ENCODE measurements at places on chromosomes 6 and 20.

DNA sequence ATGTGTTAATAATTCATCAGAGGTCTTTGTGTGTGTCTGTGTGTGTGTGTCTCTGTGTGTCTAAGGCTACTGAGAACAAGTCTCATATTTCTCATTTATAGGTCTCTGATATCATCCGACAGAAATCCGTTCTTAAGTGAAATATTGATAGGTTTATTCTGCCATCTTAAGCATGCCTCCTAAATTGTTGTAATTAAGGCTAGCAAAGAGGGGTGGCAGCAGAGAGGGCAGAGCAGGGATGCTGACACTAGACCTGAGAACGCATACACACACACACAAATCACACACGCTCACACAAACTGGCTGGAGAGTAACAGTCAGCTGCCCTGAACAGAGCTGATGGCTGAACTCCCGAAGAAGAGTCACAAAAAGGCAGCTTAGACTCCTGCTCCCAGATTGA lies 84.9 kb upstream of the LRFN2 start:
- peaks cover 23% of the 10 kb centered on the region for H3K27me3 ChIP-seq
- no peak overlapping the region for H3K27ac ChIP-seq
- no peak for DNase-seq
- peaks cover 2% of the 10 kb centered on the region for H3K36me3 ChIP-seq

DNA sequence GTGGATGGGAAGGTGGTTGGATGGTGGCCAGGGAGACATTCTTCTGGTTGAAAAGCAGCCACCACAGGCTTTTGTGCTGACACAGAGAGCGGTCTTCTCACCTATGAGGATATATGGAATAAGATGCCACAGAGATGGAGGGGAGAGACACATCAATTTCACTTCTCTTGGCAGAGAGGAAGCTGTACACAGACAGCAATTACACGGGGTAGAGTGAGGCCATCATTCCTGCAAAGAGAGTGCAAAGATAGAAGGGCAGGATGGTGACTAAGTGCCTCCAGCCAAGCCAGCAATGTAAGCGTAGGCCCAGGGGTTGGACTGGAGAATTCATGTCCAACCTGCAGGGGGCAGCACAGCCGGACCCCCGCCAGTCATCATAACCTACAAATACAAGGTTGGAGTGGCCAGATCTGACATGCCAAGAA lies 56.4 kb downstream of the NRN1 start:
- H3K27ac ChIP-seq, result no peak overlapping the region
- no peaks in the 10 kb centered on the region for H3K36me3 ChIP-seq
- peaks cover 2% of the 10 kb centered on the region for H3K4me1 ChIP-seq
- H3K27me3 ChIP-seq, result peaks cover 36% of the 10 kb centered on the region
- no peak overlapping the region for H3K4me3 ChIP-seq

DNA sequence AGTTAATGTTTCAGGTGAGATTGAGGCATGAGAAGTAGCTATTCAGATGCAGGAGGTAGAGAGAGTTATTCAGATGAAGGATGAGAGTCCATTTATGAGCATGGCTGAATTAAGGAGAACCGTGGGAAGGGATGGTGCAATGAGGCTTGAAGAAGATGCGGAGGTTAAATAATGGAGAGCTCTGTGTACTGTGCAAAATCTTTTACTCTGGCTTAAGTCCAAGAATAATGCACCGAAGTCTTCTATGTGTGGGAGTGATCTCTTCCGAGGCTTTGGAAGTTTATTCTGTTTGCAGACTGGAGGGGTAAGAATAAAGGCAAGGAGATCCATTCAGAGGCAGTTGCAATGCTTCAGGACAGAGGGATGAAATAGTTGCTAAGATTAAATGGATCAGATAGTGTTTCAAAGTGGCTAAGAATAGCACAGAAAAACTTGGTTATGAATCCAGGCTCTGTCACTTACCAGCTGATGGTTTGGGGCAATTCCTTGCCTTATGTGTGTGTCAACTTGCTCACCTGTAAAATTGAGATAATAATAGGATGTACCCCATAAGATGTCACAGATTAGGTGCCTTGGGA lies 467.1 kb downstream of the HDGFL1 start:
- DNase-seq, result no peak
- no peak overlapping the region for H3K27ac ChIP-seq
- no peaks in the 10 kb centered on the region for H3K27me3 ChIP-seq
- H3K36me3 ChIP-seq, result no peaks in the 10 kb centered on the region
- no peaks in the 10 kb centered on the region for H3K4me1 ChIP-seq
- no peak overlapping the region for H3K4me3 ChIP-seq

DNA sequence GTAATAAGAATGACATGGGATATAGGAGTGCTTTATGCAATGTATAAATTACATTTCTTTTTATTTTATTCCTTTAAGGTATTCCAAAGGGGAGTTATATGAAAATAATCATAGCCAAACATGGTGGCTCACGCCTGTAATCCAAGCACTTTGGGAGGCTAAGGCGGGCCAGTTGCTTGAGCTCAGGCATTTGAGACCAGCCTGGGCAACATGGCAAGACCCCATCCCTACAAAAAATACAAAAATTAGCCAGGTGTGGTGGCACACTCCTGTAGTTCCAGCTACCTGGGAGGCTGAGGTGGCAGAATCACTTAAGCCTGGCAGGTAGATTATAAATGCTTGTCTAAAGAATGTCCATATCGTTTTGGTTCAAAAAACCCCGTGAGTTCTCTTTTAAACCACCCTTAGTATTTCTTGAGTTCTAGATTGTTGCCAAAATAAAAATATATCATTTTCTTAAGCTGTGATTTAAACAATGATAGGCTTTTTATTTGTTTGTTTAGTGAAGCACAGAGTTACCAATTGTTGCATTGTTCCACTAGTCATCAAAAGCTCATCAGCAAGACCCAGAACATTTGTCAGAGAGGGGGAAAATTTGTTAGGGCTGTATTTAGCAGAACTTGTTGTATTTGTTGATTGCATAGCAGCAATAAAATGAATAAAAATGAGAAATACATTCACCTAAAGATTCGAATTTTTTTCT lies 146.2 kb downstream of the KHDC1L start:
- no peaks in the 10 kb centered on the region for H3K4me1 ChIP-seq
- no peaks in the 10 kb centered on the region for H3K36me3 ChIP-seq
- no peak overlapping the region for H3K27ac ChIP-seq
- DNase-seq, result no peak
- H3K27me3 ChIP-seq, result peaks cover 4% of the 10 kb centered on the region

DNA sequence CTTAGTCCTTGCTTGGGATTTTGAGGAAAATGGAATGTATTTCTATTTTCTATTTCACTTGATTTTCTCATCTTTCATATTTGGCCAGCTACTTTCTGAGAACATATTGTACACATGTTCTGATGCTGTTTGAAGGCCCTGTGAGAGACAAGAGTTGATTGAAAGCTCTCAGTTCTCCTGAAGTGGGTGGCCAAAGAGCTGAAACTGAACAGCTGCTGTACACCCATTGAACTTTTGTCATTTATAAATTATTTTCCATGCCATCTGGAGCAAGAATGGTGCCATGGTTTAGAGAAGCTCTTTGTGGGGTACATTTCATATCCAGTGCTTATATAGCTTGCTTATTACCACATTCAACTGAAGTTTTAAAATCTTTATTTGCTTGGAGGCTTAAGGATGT lies 298.3 kb downstream of the PRL start:
- no peak overlapping the region for H3K4me3 ChIP-seq
- H3K4me1 ChIP-seq, result no peaks in the 10 kb centered on the region
- no peaks in the 10 kb centered on the region for H3K36me3 ChIP-seq

- no peak overlapping the region for H3K4me3 ChIP-seq
- H3K4me1 ChIP-seq, result no peaks in the 10 kb centered on the region
- no peak for DNase-seq
- peaks cover 3% of the 10 kb centered on the region for H3K36me3 ChIP-seq
Measured at GRCh38 chr6:7568021-7568420, 22.0 kb upstream of the SNRNP48 start.

DNA sequence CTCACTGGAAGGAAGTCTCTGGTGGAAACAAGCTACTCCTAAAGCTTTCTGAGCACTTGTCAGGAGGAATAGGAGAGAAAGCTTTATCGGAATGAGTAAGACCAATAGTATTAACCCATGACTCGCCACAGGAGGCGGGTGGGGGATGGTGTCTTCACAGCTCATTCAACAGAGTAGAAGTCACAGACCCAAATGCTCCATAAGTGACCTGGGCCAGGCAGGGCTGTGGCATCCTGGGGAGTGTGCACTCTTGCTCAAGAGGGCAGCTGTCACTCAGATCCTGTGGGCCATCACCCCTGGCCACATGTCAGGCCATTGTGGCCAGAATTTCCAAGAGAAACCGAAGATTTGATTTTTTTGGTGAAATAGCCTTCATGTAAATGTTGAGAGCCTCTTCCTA lies 116.0 kb downstream of the SYCP2 start:
- no peak for DNase-seq
- H3K4me3 ChIP-seq, result no peak overlapping the region
- no peaks in the 10 kb centered on the region for H3K4me1 ChIP-seq
- peaks cover 18% of the 10 kb centered on the region for H3K27me3 ChIP-seq

DNA sequence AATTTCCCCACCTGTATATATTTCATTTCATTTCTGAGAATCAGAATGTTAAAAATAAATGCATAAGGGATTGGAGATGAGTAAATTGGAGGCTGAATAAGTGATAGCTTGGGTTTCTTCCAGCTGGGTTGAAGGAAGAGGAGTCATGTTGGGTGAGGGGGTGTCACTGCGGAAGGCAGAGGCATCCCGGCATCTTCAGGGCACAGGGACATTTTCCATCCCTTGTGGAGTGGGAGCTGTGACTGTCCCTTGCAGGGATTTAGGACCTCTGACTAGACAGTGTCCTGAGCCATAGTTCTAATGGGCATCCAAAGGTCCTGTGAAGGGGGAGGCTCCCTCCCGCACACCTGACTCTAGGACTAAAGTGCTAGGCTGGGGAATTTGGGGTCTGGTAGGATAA lies 2.1 kb downstream of the MCHR2 start:
- no peaks in the 10 kb centered on the region for H3K36me3 ChIP-seq
- no peak for DNase-seq
- H3K4me1 ChIP-seq, result peaks cover 2% of the 10 kb centered on the region

GRCh38 chr6:71211799-71212198 lies 76.8 kb upstream of the OGFRL1 start:
- H3K27ac ChIP-seq, result no peak overlapping the region
- DNase-seq, result no peak
- H3K27me3 ChIP-seq, result peaks cover 5% of the 10 kb centered on the region
- no peak overlapping the region for H3K4me3 ChIP-seq
- H3K36me3 ChIP-seq, result peaks cover 2% of the 10 kb centered on the region

GRCh38 chr20:23393996-23394775 lies 27.1 kb downstream of the NAPB start:
- no peak overlapping the region for H3K4me3 ChIP-seq
- DNase-seq, result no peak
- H3K27ac ChIP-seq, result no peak overlapping the region

GRCh38 chr6:134623401-134623800 lies 305.5 kb upstream of the SGK1 start:
- no peak for DNase-seq
- peaks cover 11% of the 10 kb centered on the region for H3K27me3 ChIP-seq

DNA sequence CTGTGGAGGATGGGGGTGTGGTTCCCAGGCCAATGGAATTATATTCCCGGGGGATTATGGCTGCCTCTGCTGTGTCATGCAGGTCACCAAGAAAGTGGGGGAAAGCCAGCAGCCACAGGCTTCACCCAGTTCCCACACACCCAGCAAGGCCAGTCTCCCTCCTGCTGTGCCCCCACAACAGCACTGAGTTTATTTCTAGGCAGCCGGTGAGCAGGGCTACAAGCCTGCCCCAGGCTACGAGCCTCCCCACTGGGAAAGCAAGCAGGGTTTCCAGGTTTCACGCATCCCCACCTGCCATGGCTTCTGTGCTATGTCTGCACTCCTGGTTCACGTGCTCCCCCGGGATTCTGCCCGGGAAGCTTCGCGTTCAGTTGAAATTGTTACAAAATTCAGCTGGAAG lies 72.6 kb downstream of the ERMARD start:
- no peak overlapping the region for H3K4me3 ChIP-seq
- peaks cover 74% of the 10 kb centered on the region for H3K27me3 ChIP-seq
- H3K4me1 ChIP-seq, result peaks cover 2% of the 10 kb centered on the region
- peaks cover 5% of the 10 kb centered on the region for H3K36me3 ChIP-seq
- no peak overlapping the region for H3K27ac ChIP-seq

GRCh38 chr20:60630609-60631008 lies 621.5 kb upstream of the CDH4 start:
- no peak overlapping the region for H3K27ac ChIP-seq
- no peaks in the 10 kb centered on the region for H3K4me1 ChIP-seq
- no peaks in the 10 kb centered on the region for H3K36me3 ChIP-seq
- no peak overlapping the region for H3K4me3 ChIP-seq

DNA sequence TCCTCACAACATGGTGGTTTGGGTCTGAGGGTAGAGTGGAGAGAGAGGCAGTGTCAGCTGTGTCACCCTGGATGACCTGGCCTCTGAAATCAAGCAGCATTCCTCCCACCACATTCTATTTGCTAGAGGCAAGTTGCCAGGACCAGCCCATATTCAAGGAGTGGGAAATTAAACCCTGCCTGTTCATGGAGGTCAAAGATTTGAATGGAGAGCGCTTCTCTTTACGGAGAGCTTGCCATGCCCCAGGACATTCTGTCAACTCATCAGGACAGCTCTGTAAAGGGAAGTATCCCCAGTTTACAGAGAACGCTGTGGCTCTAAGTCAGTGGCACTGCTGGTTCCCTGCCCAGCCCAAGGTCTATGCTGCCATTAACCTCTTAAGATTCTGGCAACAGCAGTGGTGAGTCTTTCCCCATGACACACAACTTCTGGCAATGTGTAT lies 90.0 kb upstream of the INSM1 start:
- peaks cover 2% of the 10 kb centered on the region for H3K4me1 ChIP-seq
- H3K4me3 ChIP-seq, result no peak overlapping the region

GRCh38 chr6:153511896-153512496 lies 380.9 kb upstream of the RGS17 start:
- no peaks in the 10 kb centered on the region for H3K36me3 ChIP-seq
- H3K27me3 ChIP-seq, result no peaks in the 10 kb centered on the region
- no peak overlapping the region for H3K27ac ChIP-seq
- no peak overlapping the region for H3K4me3 ChIP-seq

DNA sequence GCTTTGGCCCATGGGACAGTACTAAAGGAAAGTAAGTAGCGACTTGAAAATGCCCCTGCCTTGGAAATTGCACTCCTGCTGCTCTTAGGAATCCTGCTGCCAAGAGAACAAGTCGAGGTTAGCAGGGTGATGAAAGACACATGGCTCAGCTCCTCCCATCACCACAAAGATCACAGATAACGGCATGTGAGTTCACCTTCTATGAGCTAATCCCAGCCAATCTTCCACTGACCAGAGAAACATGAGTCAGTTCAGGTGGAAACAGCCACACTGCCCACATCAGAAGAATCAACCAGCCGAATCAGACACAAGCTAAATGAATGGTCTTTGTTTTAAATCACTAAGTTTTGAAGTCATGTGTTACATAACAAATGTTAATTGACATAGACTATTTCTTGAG lies 106.3 kb downstream of the PRKN start:
- H3K36me3 ChIP-seq, result no peaks in the 10 kb centered on the region
- no peak for DNase-seq
- no peaks in the 10 kb centered on the region for H3K4me1 ChIP-seq
- no peaks in the 10 kb centered on the region for H3K27me3 ChIP-seq
